EH (cell line): ENCODE measurements at places on chromosomes 7 and 10.
A peak's percentile ranks its signal among the peaks of the same experiment; 100 is the strongest.

GRCh38 chr7:158934628-158935027 lies 78.3 kb downstream of the DYNC2I1 start:
- no peak for DNase-seq

DNA sequence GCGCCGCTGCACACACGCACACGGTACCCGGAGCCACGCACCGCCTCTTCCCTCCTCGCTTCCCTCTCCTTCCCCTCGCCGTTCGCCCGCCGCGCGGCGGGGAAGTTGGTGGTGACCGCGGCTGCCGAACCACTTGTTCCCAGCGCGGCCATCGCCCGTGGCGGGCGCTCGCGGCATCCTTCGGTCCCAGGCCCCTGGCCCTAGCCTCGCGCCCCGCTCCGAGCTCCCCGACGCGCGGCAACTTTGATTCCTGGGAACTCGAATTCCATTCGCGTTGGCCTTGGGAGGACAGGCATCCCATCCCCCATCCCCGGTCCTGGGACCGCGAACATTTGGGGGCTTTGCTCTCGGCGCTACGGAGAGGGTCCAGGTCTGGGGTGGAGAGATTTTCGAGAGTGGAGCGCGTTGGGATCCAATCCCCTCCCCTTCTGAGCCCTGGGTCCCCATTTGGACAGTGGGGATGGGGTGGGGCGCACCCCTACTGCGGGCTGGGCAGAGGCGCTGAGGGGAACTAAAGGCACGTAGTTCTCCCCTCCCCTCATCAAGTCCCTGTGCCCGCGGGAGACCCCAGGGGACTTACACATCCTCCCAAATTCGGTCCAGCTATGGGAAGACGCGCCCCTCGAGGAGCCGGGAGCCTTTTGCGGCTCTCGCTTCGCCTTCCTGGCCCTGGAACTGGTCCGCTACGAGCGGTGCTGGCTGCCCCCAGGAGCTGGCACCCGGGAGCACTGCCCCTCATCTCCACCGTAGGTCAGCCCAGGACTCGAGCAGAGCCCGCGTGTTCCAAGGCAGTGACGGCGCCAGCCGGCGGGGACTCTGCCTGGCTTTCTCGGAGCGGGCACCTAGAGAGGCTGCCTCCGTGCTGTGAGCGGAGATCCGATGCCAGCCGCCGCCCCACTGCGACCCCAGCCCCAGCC lies 834 bp downstream of the CDH23 start:
- no peak for DNase-seq

GRCh38 chr7:70316745-70317144 lies 718.5 kb downstream of the AUTS2 start:
- no peak for DNase-seq

DNA sequence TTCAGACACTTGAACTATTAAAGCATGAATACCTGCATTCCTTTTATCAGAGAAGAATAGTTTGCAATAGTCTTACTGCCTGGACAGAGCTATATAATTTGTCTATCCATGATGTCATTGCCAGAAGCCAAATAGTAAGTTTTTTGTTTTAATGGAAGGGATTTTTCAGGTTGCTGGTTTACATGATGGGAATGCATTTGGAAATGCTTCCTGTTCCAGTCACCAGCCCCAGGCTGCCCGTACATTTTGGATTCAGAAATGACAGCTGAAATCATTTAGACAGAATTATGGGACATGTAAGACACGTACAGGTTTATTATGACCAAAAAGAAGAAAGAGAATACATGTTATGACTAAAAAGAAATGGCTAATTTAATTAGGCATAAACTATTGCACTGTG lies 293.1 kb downstream of the CDK14 start:
- no peak for DNase-seq

DNA sequence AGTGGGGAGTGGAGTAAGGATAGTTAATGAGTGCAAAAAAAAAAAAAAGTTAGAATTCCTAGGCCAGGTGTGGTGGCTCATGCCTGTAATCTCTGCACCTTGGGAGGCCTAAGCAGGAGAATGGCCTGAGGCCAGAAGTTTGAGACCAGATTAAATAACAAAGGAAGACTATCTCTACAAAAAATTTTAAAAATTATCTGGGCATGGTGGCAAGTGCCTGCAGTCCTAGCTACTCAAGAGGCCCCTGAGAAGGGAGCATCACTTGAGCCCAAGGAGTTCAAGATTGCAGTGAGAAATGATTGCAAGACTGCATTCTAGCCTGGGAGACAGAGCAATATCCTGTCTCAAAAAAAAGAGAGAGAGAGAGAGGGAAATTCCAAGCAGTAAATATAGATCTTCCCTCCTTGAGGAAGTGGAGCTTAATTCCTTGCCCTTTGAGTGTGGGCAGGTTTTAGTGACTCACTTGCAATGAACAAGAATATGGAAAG lies 19.5 kb upstream of the CSTF2T start:
- DNase-seq, result peak; percentile 57

DNA sequence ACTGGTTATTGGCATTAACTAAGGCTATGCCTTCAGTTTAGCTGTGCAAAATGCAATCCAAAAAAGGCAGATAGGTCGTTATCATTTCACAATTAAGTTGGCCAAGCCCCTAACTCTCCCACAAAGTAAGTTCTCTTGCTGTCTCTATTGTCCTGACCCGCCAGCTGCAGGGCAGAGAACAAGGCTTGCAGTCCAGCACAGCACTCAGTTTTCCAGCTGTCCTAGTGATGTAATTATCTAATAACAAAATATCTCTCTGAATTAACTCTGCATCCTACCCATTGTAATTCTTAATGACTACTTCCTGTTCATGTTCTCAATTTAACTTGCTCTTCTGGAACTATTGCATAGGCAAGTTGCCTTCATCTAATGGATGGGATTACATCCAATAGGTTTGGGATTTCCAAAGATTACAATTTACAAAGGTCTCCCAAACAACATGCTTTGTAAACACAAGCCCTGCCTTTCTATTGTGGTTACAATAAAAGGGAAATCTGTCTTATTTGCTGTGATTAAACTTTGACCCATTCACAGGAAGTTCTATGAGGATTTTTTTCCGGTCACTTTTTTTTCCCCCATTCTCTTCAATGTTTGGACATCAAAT lies 55.2 kb downstream of the CDK6 start:
- peak; percentile 26 for DNase-seq

- peak; percentile 67 for DNase-seq
Measured at GRCh38 chr10:116044801-116045248, 228.2 kb downstream of the GFRA1 start.

DNA sequence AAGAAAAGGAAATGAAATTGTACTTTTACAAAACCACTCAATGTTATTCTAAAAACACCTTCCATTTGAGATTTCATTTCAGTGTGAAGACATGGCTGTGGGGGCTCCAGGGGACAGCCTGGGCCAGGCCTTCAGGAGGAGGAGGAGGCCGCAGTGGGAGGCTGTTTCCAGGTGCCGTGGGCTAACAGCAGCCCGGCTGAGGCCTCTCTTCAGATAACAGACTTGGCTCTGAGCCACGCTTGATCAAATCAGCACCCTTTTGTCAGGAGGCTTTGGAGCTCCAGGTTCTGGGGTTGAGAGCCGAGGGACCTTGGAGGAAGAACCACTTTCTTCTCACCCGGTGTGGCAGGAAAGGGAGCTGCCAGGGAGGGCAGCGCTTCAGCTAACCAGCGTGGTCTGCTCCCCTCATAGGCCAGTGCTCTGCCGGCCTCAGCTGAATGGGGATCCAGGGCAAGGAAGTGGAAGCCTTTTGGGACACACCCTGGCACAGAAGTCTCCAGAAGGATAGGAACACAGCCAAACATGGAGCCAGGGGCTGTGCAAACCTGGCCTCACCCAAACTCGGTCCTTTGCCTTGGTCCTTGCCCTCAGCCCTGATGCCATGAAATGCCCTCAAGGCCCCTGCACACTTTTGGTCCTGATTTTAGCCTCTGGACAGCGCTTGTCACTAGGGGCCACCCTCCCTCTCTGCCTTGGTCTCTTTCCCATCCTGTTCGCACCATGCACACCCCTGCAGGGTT lies 23.5 kb upstream of the CHST15 start:
- no peak for DNase-seq

DNA sequence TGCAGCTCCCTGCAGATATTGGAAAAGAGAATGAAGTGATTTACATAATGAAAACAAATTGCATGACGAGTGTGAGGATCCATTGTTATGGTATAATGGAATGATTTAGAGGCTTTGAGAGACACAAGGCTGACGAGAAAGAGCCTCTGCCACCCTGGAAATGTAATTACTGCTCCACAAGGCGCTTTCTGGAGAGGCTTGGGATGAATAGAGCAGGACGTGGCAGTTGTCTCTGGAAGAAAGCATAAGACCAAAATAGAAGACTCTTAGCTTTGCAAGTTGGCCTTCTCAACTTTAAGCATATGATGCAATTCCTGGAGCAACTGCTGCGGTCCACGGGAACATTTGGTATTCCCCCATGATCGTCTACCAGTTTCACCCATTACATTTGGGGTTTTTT lies 181.9 kb upstream of the TCF7L2 start:
- no peak for DNase-seq

DNA sequence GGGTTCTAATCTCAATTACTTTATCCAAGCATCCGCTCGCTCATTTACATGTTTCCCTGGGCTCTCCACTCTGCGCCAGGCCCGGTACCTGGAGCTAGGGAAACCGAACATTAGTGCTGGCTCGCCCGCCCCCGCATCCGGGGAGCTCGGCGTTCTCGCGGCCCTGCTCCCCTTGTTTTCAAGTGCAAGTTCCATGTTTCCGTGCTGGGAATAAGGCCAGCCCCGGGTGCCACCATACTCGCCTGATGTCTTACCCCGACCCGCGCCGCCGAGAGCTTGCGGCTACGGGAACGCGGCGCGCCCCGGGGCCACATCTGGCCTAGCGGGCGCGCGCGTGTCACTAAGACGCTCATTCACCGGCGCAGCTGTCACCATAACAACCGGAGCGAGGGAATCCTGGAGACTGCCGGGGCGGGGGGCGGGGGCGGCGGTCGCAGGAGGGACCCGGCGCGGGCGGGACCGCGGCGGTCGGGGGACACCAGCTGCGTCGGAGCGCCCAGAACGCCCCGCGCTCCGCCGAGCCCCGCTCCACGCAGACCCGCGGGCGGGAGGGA lies at the start of gene NEURL1:
NEURL1 (plus strand) TSS at position 344 of the 554 bp plus-strand sequence. CDS start 683 bp downstream, outside the sequence.
- DNase-seq, result peak; percentile 21

- DNase-seq, result no peak
Measured at GRCh38 chr10:42982891-42983506, 93.9 kb upstream of the RET start.

DNA sequence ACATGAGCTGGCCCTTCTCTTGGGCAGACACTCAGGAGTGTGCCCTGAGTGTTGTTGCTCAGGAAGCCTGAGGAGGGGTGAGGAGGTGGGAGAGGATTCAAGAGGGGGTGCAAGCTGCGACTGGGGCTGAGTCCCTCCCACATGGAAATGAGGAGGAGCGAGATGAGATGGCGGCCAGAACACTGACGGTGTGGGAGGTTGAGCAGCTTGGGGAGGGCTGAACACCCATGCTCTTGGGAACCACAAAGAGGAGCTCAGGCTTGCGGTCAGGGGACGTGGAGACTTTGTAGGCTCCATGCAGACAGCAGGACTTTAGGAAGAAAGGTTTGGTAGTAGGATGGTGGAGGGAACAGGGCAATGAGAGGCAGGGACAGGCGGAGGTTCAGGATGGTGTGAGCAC lies 163.2 kb upstream of the SHH start:
- DNase-seq, result no peak

DNA sequence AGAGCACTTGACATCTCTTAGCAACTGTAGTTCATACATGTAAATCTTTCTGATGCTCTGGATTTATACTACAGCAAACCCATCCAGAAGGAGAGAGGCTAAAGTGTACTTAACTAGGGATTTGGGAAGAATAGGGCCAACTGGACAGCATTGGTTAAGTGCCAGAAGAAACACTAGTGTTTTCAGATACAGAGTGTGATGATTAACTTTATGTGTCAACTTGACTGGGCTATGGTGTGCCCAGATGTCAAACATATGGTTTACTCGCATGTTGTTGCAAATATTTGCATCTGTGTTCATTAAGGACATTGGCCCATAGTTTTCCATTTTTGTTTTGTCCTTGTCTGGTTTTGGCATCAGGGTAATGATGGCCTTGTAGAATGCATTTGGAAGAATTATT lies 384.7 kb upstream of the KCND2 start:
- no peak for DNase-seq

GRCh38 chr10:75553550-75553949 lies 122.1 kb downstream of the LRMDA start:
- no peak for DNase-seq

DNA sequence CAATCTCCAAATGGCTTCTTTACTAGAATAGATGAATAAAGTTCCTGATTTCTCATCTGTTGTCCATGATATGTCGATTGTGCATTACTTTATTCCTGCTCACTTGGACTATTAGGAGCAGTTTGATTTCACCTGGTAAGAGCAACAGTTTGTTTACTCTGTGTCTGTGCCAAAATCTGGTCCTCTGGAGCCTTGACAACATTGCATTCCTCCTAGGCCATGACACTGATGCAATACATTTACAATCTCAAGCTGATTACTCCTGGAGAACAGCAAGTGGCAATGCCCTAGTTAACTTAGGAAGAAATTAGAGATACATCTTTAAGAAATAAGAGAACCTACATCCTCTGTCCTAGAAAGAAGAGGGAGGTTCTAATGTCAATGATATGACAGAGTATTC lies 71.8 kb downstream of the SGCE start:
- peak; percentile 21 for DNase-seq
